ENCODE measurements at places on chromosomes 2 and 18. TPM values are rescaled to one million over a fixed set of nuclear protein-coding genes. Genes with fewer than 3 reads are reported as not detected.

PSD4 gene
- 2.0 TPM for total RNA-seq

ELP2 gene
- 56.6 TPM for total RNA-seq

CUL3 gene
- 65.3 TPM for total RNA-seq

IL1R1 gene
- 66.7 TPM for total RNA-seq

PUS10 gene
- total RNA-seq, result 4.6 TPM

IL1RL2 gene
- 0.14 TPM for total RNA-seq

IL36B gene
- not detected for total RNA-seq

ERLEC1 gene
- 39.7 TPM for total RNA-seq

CYBRD1 gene
- total RNA-seq, result 120 TPM

IGFBP5 gene
- 409 TPM for total RNA-seq

PAX3 gene
- 0.34 TPM for total RNA-seq

ANKRD30B gene
- not detected for total RNA-seq

RNF144A gene
- total RNA-seq, result 10.3 TPM

PSMA8 gene
- not detected for total RNA-seq

ATP5MC3 gene
- 737 TPM for total RNA-seq

LINC00305 gene
- not detected for total RNA-seq

ZRANB3 gene
- 2.0 TPM for total RNA-seq

MERTK gene
- total RNA-seq, result 9.1 TPM

CRYGA gene
- total RNA-seq, result not detected

COL3A1 gene
- 242 TPM for total RNA-seq

SLC30A3 gene
- total RNA-seq, result 9.6 TPM

ACKR3 gene
- 50.1 TPM for total RNA-seq

RGPD3 gene
- total RNA-seq, result 0.25 TPM

ALLC gene
- 0.23 TPM for total RNA-seq

SPC25 gene
- 0.53 TPM for total RNA-seq

CFAP210 gene
- not detected for total RNA-seq

NYAP2 gene
- not detected for total RNA-seq

PROKR1 gene
- not detected for total RNA-seq

FN1 gene
- 342 TPM for total RNA-seq

GALNT14 gene
- total RNA-seq, result 0.21 TPM

GEN1 gene
- total RNA-seq, result 4.7 TPM
